ENCODE measurements at places on chromosomes 3 and 15. TPM values are rescaled to one million over a fixed set of nuclear protein-coding genes. Genes with fewer than 3 reads are reported as not detected.

GMPS gene
- total RNA-seq, result 41.2 TPM

- no peak for DNase-seq
Measured at GRCh38 chr3:143471705-143472104, 352.1 kb downstream of the CHST2 start.

DNA sequence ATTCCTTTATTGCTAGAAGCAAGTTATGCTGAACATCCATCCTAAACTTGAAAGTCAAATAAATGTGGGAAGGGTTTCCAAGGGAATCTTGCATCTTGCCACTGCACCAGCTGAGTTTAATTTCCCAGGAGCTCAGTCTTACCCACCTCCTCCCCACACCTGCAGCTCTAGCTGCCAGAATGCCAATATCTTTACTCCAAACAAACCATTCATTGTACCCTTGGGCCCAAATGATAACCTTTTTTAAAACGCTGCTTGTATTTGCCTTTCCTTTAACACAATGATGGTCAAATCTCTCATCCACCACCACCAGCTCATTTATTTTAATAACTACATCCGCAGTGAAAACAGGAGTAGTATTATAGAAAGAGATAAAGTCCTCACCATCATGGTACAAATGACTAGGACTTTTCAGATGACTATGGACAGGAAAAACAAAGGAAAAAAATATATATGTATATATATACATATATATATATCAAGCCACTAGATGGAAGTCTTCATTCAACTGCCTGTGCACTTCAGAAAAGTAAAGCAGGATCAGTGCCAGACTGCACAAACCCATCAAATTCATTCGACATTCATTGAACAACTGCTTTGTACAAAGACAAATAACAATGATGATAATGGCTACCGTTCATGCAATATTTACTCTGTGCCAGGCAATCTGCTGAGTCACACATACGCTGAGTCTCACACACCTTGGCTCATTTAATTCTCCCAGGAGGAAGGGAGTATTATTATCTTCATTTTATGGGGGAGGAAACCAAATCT, 44.0 kb downstream of the BFSP2 start:
- no peak for DNase-seq

- DNase-seq, result peak; percentile 66
Measured at GRCh38 chr3:50294492-50295403, 2.5 kb upstream of the IFRD2 start.

ZNF620 gene
- 7.0 TPM for total RNA-seq

ZPLD1 gene
- not detected for total RNA-seq

DNA sequence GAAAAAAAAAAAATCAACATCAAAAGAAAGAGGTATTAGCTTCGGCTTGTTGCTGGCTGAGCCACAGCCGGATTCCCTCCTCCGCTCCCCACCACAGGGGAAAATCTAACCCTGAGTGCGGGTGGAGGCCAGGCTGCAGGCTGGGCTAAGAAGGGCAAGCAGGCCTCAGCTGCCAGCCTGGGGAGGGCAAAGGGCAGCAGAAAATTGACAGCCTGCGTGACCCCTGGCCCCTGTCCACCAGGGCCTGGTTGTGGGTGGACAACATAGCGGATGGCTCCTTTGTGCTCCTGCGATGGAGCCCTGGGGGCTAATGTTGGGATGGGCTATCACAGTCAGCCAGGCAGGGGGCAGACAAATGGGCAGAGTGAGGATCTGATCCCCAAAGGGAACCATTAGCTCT, 25.4 kb downstream of the CACNA2D2 start:
- no peak for DNase-seq

- no peak for DNase-seq
Measured at GRCh38 chr3:12832350-12833221, 8.8 kb downstream of the RPL32 start.

C3orf80 gene
- 1.3 TPM for total RNA-seq

CHRM5 gene
- not detected for total RNA-seq

GRCh38 chr3:122873741-122874515, 79.1 kb downstream of the SLC49A4 start:
- no peak for DNase-seq

GRCh38 chr3:111690242-111690641, 95.1 kb upstream of the ZBED2 start:
- no peak for DNase-seq

- no peak for DNase-seq
Measured at GRCh38 chr3:45779746-45780735, 16.3 kb downstream of the SLC6A20 start.

GRCh38 chr15:45863881-45864580, 229.2 kb downstream of the SQOR start:
- DNase-seq, result no peak

DNA sequence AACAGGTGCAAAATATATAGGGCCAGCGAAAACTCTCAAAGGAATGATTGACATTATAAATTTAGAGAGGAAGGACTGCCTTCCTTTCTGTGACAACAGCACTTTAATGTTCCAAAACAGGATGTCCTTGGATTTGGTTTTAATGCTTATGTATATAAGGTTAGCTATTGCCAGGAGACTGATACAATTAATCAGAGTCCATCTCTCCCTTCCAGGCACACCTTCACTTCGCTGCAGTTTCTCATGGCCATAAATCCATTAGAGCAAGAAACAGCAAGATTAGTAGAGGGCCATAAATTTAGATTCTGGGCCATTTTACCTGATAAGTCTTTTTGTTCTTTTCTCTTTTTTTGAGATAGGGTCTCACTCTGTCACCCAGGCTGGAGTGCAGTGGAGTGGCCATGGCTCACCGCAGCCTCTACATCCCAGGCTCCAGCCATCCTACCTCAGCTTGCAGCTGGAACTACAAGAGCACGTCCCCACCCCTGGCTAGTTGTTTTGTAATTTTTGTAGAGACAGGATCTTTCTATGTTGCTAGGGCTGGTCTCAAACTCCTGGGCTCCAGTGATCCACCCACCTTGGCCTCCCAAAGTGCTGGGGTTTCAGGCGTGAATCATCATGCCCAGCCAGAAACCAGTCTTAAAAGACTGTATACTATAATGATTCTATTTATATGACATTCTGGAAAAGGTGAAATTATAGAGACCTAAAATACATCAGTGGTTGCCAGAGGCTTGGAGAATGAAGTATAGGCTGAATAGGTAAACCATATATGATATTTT, 15.7 kb upstream of the TFRC start:
- DNase-seq, result no peak

DNA sequence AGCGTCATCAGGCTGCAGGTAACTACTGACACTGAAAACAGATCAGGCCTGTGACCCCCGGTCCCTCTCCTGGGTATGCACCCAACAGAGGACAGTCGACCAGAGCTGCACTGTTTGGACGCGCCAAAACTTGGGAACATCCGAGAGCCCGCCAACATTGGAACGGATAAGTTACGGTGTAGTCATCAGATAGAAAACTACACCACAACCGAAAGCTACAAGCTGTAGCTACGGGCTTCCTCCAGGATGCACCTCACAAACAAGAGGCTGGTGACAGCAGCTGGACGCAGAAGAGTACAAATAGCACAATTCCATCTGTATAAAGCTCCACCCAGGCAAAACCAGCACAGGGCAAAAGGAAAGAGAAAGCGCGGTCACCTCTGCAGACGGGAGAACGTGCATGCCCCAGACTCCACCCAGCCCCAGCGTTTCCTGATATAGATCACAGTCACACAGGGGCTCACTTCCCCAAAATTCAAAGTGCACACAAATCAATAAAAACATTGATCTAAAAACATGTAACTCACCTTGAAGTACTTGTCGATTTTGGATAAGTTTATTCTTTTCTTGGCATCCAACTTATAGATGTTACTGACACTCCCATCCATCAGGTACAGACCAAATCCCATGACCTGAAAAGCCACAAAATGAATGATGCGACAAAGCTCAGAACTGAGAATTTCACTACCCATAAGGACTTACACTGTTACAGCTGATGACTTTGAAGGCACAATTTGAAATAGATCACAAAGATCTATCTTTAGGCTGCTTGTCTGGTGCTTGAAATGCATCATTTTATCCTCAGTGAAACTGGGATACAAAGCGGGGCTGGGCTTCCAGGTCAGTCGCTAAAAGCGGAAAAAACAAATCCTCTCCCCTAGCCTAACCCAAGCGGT, 43.3 kb downstream of the CYFIP1 start:
- no peak for DNase-seq

DNA sequence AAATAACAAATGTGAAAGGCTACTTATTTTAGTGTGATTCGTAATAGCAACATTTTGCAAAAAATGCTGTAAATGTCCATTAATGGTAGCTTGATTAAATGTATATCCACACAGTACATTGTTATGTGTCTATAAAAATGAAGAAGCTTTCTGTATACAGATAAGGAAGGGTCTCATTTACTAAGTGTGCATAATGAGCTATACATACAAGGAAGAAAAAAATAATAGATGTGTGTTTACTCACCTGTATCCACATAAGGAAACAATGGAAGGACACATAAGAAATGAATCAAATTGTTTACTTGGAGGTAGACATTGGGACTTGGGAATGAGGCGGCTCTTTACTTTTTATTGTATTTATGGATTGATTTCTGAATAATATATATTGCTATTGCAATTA, 34.9 kb downstream of the MED12L start:
- no peak for DNase-seq

ACAD9 gene
- total RNA-seq, result 43.0 TPM

GRCh38 chr3:192597506-192597905, 129.8 kb downstream of the FGF12 start:
- no peak for DNase-seq

GRCh38 chr3:134423153-134423552, 48.9 kb upstream of the AMOTL2 start:
- no peak for DNase-seq

GRCh38 chr15:90035840-90036230, 34.7 kb downstream of the ZNF710 start:
- DNase-seq, result peak; percentile 80
